ENCODE measurements at places on chromosomes 4 and X.

- no peak for DNase-seq
These were observed 661 bp downstream of the SPIN4 start for GRCh38 chrX:63350465-63350877.

DNA sequence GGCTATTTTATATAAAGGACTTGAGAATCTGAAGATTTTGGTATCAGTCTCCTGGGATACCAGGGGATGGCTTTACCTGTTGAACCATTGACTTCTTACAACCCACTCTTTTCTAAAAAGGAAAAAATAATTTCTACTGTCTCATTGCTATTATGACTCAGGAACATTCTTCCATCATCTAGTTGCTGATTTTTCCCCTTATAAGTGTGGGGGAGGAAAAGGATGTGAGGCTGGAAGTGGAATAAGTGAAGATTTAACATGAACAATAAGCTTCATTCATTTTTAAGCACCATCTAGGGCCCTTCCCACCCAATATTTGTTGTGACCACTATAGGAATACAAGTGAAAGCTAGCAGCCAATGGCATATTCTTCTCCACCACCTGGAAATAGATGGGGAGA lies 10.6 kb upstream of the MND1 start:
- DNase-seq = no peak

DNA sequence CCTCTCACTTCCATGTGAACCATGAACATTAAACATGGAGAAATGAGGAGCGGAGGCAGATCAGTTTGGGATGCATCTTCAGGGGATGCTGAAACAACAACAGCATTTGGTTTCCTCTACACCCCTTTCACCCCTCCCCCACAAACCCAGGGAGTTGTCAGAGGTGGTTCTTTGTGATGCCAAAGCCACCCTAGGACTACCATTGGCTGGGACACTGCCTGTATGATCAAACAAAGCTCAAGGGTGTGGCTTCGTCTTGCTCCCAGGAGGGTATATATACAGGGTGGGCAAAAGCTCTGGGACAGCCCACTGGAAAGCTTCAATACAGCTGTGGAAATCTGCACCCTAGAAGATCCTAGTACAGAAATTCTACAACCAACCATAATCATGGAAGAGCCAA lies at the start of gene SPANXN4:
TSS of gene SPANXN4 (plus strand) at position 301 of the 400 bp plus-strand sequence. CDS start at position 388, 87 bp downstream.
- DNase-seq = no peak

- no peak for DNase-seq
These were observed 120.8 kb downstream of the ZNF518B start for GRCh38 chr4:10336471-10336870.

GRCh38 chr4:19455196-19455595 lies 796.5 kb upstream of the SLIT2 start:
- no peak for DNase-seq

- peak; percentile 36 for DNase-seq
These were observed 8.5 kb upstream of the ERCC6L start for GRCh38 chrX:72247206-72247942.

All from NCI-H446 treated with DMSO at 0.1 percent for 48 hours (cell line).